ENCODE measurements at places on chromosomes 13 and 19. TPM values are rescaled to one million over a fixed set of nuclear protein-coding genes. Genes with fewer than 3 reads are reported as not detected.
A peak's percentile ranks its signal among the peaks of the same experiment; 100 is the strongest.

DNA sequence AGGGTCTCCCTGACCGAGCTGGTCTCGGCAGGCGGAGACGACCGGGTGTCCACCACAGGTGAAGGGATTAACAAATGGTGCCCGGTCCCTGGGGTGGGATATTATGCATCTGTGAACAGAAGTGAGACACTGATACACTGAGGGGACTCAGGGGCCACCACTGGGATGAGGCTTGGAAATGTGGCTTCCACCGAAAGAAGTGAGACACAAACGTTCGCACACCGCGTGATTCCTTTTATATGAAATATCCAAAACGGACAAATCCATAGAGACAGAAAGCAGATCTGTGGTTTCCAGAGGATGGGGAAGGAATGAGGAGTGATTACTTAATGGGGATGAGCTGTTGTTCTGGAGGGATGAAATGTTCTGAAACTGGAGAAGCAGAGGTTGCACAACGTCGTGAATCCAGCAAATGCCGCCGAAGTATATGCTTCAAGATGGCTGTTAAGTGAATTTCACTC, 47.5 kb downstream of the C13orf46 start:
- DNase-seq, result no peak

GRCh38 chr13:45102136-45102507, 18.2 kb upstream of the GTF2F2 start:
- no peak for DNase-seq

DNA sequence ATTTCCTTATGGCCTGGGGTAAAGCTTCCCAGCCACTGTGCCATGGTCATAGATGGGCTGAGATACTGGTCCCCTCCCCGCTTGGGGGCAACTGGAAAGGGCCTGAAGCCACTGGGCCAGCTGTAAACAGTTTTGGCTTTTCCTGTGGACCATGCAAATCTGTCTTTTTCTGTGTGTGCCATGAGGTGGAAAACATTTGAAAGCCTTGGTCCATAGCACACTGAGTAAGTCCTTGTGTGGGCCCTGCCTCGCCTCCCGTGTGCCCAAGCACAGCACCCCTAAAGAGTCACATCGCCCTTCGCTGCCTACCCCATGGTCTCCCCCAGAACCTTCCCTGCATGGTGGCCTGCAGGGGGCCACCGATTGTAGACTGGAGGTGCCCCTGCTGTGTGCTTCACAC, 52.3 kb upstream of the GPR183 start:
- no peak for DNase-seq

DNA sequence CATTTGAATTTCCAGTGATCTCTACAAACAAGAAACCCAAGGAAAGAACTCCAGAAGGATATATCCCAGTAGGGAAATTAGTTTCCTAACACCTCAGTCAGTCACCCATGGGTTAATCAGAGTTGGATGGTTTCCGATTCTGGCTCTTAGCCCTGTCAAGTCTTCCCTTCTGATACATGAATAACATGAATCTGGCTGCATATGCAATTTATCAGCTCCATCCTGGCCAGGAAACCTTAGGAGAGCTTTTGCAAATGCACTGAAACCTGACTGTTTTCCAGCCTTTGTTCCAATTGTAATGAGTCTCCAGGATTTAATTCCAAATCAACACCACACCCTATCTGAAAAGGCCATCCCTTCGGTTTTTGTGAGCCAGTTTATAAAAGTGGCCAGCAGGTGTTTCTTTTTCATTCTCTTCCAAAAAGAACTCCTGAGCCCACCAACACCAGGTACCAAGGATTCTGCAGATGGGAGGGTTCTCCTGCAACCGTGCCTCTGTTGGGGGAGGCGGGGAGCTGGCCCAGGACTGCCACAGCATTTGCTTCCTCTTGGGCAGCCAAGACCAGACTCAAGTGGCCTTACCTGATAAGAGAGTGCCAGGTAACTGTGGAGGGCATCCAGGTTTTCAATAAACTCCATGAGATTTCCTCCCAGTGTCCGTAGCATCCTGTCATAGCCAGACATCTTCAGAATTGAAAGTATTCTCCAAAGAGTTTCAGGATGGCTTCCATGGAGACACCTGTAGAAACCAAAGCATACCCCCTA, 77.5 kb downstream of the C13orf42 start:
- no peak for DNase-seq

- DNase-seq, result no peak
Measured at GRCh38 chr13:84139561-84140158, 257.4 kb upstream of the SLITRK1 start.

- DNase-seq, result no peak
Measured at GRCh38 chr19:58551577-58552471, 3.1 kb downstream of the CHMP2A start.

DNA sequence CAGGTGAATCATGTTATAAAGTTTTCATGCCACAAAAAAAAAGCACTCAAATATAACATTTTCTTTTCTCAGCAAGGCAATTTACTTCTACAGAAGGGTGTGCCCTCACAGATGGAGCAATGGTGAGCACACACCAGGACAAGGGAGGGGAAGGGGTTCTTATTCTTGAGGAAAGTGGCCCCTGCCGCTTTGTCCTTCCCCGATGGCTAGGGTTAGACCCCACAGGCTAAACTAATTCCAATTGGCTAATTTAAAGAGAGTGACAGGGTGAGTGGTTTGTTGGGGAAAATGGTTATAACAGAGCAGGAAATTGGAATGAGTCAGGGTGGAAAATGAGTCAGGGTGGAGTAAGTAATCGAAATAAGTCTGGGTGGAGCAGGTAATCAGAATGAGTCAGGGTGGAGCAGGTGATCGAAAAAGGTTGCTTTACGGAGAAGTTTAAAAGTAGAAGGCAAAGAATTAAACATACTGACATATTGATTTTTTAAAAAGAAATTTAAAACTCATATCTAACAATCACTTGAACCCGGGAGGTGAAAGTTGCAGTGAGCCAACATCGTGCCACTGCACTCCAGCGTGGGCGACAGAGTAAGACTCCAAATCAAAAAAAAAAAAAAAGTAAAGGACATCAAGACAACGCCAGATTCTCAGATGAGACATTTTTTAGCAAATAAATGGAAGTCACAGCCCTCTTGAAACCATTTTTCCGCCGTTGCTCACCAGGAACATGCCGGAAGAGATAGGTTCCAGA, 813 bp downstream of the ZNF562 start:
- peak; percentile 58 for DNase-seq

- no peak for DNase-seq
Measured at GRCh38 chr19:33196446-33197193, 2.5 kb downstream of the LRP3 start.

- DNase-seq, result no peak
Measured at GRCh38 chr13:27868641-27869435, 51.0 kb upstream of the PDX1 start.

GRCh38 chr13:102657630-102658029, 37.2 kb downstream of the METTL21C start:
- no peak for DNase-seq

GRCh38 chr13:114119196-114119595, 13.2 kb downstream of the RASA3 start:
- no peak for DNase-seq

DNA sequence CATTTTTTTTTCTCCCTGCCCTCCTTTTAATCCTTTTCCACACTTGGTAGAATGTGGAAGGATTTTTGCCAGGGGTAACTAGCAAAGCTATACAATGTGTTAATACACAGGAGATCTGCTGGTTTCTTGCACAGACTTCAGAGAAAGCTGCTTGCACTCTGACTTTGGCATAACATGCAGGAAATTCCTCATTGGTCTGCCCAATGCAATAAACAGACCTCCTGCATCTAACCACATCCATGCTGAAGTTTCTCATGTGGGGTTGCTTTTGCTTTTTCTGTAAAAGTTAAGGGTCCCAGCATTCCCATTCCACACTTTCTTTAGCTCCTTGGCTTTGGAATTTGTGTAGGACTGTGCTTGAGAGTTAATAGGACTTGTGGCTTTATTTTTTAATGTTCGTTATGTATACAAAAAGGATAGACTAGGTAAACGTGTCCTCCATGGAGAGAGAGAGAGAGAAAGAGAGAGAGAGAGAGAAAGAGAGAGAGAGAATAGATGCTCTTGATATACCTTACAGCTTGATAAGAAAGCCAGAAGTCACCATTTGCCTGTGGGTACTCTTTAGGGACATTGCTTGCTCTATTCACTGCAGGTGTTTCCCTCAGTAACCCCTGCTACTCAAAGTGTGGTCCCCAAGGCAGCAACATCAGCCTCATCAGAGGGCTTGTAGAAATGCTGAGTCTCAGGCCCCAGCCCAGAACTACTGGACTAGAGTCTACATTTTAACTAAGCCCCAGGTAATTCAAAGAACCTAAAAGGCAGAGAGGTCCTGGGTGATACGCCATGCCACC, 170.5 kb downstream of the SHISA2 start:
- DNase-seq, result no peak

GRCh38 chr13:46553886-46554858, 1.2 kb downstream of the LRCH1 start:
- DNase-seq, result peak; percentile 79

- DNase-seq, result no peak
Measured at GRCh38 chr19:47027586-47028088, 8.0 kb downstream of the NPAS1 start.

DNA sequence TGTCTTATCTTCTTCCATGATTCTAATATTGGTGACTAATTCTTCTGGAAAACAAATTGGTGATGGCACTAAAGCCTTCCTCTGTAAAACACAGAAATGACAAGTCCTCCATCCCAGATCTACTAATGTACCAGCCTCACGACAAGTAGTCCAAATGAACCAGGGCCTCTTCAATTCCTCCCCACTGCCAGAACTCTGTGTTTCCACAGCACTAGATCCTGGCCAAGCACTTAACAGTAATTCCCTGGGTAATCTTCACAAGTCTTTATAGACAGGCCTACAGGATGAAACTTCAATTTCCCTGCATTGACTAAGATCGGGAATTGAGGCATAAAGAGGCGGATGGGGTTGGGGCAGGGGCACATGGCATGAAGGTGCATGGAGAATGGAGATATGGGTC, 52.7 kb downstream of the SIAH3 start:
- DNase-seq, result no peak

DNA sequence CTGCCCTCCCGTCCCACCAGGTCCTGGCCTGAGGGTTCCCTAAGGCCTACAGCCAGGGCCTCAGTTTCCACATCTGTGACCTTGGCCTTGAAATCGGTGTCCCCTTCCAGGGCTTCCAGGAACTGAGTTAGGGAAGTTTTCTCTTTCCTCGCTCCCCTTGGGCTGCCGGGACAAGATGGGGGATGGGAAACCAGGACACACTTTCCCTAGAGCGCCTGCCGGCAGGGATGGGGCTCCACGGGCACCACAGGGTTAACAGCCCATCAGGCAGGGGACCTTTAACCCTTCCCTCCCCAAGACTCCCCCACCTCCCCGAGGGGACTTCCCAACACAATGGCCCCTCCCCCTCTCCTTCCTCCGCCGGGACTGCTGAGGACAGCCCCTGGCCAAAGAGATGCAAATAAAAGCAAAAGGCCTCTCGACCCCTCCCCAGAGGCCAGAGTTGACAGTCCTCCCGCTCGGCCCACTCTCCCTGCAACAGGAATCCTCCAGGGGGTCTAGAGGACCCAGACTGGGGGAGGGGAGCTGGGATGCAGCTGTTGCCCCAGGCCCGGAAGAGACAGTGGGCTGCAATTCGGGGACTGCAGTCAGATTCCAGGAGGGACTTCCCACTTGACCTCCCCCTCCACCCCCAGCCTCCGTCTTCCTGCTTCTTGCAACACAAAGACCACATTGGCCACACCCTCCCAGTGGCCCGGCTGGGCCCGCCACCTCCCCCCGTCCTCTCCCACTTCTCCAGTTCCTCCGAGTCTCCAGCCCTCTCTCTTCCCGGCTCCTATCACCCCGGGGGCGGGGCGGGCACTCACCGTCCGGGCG, 3.4 kb downstream of the BBC3 start:
- peak; percentile 90 for DNase-seq

DNA sequence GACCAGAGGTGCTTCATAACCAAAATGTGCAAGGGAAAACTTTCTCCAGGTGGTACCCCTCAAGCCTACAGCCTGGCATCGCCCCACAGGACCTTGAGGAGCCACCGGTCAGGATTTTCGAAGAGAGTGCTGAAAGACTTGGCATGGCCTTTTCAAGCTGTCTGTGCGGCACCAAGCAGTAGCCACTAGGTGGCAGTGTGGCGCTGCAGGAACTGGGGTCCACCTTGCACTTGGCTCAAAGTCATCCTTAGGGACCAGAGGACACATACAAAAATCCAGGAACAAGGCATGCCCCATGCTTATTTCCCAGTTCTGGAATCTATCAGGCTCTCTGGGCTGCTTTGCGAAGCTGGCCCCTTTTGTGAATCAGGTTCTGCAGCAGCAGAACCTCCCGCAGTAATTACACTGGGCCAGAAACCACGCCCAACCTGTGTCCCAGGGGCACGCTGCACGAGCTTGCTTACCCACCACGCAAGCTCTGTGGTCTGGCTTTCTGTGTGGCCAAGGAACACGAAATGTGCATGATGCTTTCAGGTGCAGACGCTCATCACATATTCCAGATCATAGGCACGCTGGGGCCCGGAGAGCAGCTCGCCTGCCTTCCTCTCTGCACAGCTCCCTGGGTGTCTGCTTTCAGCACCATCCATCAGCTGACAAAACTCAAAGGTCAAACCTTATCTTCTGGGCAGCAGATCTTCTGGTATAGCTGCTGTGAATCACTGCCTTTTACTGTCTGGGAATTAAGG, 87.2 kb downstream of the SLC7A1 start:
- peak; percentile 84 for DNase-seq

DNA sequence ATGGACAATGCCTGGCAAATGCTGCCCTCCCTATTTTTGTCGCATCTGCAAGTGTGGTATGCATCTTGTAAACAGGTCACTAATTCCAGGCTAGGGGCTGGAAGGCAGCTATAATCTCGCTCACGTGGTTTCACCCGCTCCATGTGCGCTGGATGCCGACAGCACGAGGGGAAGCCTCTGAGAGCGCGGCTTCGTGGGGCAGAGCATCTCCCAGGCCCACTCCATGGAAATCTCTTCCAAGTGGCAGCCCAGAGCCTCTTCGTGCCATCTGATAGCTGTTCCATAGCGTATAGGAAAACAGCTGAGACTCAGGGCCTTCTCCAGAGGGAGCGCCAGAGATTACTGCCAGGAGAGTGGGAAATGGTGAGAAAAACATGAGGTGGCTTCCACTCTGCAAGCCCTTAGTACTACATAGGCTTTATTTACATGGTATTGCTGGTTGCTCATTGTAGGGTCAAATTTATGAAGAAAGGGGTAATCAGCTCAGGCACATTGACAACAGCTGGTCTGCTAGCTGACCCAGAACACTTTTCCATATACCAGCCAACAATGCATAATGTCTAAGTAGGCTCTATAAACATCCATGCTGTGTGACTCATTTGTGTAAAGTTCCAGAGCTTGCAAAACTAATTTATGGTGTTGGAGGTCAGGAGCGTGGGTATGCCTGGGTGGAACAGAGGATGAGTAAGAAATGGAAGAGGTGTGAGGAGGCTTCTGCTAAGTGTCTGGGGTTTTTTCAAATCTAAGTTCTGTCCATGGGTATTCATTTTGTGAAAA, 165.2 kb downstream of the SHISA2 start:
- DNase-seq, result peak; percentile 51

- no peak for DNase-seq
Measured at GRCh38 chr13:89982407-89983095, 1364.9 kb upstream of the MIR17HG start.

GRCh38 chr19:14916848-14917247, 24.4 kb upstream of the OR7C2 start:
- DNase-seq, result no peak

Gene ZNF440
- 3.6 TPM for total RNA-seq

Gene CPB2
- not detected for total RNA-seq

Gene ADPRHL1
- total RNA-seq, result 0.57 TPM

Gene C1QTNF9
- not detected for total RNA-seq

Gene TLE2
- 7.2 TPM for total RNA-seq

Gene TMPRSS9
- total RNA-seq, result not detected

Gene HPN
- not detected for total RNA-seq

Gene TMEM272
- 0.41 TPM for total RNA-seq

Gene SIGLECL1
- not detected for total RNA-seq

Gene HRC
- not detected for total RNA-seq

Data from activated naive CD4-positive, alpha-beta T cell treated with anti-CD3 and anti-CD28 coated beads for 36 hours (primary cell).